ENCODE measurements at places on chromosomes 13 and 19.

DNA sequence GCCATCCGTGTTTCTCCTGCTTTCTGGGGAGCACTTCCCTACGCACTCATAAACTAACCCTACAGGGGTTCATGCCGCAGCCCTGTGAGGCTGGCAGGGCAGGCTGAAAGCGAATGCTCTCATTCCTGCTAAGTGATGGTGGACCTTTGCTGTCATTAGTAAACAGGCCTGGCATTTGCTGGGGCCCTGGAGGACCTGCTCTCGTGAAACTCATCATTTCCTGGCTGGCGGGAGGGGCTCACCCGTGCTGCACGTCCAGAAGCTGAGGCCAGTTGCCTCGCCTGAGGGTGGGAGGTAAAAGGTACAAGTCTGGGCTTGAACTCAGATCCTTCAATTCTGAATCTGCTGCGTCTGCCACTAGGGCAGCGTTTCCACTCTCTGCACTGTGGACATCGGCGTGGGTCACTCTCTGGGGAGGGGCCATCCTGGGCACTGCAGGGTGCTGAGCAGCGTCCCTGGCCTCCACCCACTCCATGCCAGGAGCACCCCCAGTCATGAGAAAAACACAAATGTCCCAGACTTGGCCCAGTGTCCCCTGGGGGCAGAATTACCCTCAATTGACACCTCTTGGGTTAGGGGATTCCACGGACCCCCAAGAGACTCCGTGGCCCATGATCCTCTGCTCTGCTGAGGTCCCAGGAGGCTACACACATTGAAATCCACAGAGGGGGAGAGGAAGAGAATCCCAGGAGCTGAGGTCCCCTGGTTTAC is 7.0 kb downstream of the MOB3A start:
- no peak for DNase-seq

DNA sequence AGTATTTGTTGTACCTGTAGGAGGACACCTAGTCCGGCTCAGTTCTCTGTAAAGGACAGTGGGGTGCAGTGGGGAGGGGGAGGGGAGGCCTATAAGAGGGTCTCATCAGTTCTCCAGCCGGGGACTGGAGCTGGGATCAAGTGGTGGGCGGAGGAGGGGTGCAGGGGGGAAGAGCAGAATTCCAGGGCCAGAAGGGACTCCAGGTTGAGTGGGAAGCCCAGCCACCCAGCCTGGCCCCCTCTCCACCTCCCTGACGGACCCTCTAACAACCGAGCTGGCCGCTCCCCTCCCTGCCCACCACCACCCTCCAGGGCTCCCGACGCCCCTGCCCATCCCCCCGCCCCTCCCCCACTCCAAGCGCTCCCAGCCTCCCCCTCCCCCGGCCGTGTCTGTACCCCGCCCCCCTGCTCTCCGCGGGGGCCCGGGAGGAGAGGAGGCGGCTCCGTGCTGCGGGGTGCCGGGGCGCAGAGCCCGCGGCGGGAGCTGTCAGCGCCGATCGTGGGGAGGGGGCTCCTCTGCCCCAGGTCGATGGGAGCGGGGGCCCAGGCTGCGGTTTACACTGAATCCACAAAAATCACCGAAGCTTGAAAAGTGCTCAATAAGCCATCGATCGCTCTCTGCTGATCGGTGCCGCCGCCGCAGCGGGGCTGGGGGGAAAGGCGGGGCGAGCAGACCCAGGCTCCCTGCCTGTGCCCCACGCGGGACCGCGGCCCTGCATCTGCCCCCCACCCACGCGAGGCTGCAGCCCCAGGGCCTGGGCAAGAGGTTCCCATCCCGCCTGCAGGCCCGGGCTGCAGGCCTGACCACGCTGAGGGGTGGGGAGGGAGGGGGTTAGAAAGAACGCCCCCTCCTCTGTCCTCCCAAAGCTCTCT is 34.6 kb upstream of the ONECUT3 start:
- no peak for DNase-seq

- peak; percentile 14 for DNase-seq
Measured at GRCh38 chr19:2032296-2032941, 16.9 kb upstream of the BTBD2 start.

- no peak for DNase-seq
Measured at GRCh38 chr19:29521291-29522075, 4.3 kb upstream of the VSTM2B start.

- no peak for DNase-seq
Measured at GRCh38 chr19:17419154-17419620, 660 bp upstream of the MVB12A start.

- DNase-seq, result no peak
Measured at GRCh38 chr13:31110617-31111016, 51.1 kb downstream of the HSPH1 start.

- no peak for DNase-seq
Measured at GRCh38 chr19:8370176-8371010, 6.4 kb downstream of the ANGPTL4 start.

GRCh38 chr13:80037505-80037888 is 303.4 kb downstream of the SPRY2 start:
- DNase-seq, result no peak

DNA sequence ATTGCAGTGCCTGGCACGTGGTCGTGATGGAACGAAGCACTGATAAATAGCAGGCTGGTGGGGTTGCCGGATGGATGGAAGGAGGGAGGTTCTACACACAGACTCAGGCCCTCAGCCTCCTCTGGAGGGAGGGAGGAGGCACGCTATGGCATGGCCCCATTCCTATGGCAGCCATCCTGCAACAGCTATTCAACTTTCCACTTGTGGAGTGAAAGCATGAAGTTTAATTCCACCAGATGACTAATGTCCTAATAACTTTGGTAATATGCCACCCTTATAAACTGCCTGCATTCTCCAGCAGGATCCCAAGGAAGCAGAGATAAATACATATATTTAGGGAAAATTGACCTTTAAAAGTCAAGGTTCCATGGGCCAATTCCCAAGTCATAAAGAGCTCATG is 92.4 kb downstream of the KL start:
- no peak for DNase-seq

- no peak for DNase-seq
Measured at GRCh38 chr13:94309997-94310855, 169.3 kb downstream of the DCT start.

- no peak for DNase-seq
Measured at GRCh38 chr13:28474491-28475134, 20.3 kb downstream of the FLT1 start.

GRCh38 chr13:43428545-43429296 is 358.1 kb downstream of the ENOX1 start:
- no peak for DNase-seq

- no peak for DNase-seq
Measured at GRCh38 chr19:11007962-11008532, 47.2 kb downstream of the SMARCA4 start.

- DNase-seq, result no peak
Measured at GRCh38 chr13:28623782-28624706, 34.9 kb upstream of the POMP start.

- no peak for DNase-seq
Measured at GRCh38 chr19:29577649-29577963, 28.5 kb upstream of the POP4 start.

DNA sequence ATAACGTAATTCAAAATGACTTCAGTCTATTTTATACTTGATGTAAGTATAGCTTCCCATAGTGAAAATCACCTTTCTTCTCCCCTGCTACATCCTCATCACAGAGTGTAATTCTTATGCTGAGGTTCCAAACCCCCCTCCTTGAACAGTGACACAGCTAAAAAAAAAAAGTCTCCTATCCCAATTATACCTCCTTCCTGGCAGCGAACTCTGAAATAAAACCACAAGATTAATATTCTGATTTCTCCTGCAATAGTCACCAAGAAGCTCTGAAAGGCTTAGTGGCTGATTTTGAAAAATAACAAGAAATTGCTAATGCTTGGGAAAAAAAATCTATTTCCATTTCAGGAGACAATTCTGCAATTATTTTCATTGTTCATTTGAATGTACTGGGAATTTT is 36.3 kb downstream of the EFNB2 start:
- DNase-seq, result no peak

DNA sequence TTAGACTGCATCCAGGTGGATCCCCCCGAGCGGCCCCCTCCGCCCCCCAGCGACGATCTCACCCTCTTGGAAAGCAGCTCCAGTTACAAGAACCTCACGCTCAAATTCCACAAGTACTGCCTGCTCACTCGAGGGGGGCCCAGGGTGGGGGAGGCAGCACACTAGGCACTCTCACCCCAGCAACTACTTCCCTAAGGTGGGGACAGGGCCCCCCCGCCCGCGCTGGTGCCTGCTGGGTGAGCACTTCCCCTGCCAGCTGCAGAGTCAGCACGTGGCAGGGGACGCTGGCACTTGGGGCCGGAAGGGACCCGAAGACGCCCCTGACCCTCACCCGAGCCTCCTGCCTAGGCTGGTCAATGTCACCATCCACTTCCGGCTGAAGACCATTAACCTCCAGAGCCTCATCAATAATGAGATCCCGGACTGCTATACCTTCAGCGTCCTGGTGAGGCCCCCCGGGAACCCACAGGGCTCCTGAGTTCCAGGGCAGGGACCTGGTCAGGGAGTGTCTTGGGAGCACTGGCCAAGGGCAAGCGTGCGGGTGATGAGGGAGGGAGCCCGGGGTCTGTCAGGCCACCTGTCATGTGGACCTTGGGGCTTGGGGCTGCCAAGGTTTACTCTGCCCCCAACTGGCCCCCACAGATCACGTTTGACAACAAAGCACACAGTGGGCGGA is 5.2 kb downstream of the MCOLN1 start:
- no peak for DNase-seq

DNA sequence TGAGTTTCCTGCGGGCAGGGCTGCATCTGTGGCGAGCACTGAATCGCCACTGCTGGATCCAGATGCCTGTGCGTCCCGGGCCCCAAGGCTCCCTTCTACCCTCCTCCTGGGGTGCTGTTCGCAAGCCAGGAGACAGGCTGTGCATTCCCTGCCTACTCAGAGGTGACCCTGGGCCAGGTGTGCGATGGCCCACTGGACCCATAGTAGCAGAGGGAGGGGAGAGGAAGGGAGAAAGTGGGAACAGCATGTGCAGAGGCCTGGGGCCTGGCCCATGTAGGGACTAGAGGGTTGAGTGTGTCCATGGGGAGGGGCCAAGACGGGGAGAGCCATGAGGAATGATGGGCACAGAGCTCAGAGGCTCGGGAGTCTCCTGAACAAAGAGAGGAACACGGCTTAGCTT is 27.3 kb downstream of the CARM1 start:
- DNase-seq, result no peak

Measured in NCI-H1105 treated with DMSO at 0.1 percent for 48 hours (cell line).